ENCODE measurements at places on chromosomes 2 and 18.

DNA sequence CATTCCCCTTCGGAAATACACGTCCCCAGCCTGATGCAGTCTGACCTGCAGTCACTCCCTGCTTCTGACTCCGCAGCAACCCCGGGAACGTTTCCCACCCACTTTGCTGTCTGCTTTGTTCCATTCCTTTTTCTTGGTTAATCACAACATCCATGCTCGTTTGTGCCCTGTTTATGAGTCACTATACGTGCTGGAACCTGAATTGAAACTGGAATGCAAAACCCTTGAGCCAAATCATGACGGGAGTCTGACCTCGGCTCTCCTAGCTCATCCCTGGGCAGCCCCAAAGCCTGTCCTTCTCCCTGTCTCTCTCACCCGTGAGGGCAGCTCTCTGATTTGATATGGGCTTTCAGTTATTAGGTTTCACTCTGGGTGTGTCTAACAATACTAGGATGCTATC is 57.1 kb upstream of the RNF152 start:
- no peak for DNase-seq

DNA sequence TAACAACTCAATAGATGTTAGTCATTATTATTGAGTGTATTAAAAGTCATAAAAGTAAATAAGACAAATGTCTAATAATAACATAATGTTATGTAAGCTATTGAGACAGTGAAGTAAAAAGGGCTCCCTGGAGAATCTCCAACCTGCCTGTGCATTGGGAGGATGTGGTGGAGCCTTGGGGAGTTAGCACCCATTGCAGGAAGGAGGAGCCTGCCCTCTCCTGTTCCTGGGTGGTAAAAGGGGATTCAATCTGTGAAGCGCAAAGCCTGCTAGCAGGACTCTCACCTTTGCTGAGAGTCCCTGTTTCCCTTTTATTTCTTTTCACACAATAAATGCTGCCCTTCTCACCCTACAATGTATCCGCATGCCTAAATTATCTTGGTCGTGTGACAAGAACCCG is 206.1 kb downstream of the RAB3GAP1 start:
- peak; percentile 8 for DNase-seq

- no peak for DNase-seq
These were observed 151.8 kb downstream of the UBR3 start for GRCh38 chr2:169979025-169979424.

DNA sequence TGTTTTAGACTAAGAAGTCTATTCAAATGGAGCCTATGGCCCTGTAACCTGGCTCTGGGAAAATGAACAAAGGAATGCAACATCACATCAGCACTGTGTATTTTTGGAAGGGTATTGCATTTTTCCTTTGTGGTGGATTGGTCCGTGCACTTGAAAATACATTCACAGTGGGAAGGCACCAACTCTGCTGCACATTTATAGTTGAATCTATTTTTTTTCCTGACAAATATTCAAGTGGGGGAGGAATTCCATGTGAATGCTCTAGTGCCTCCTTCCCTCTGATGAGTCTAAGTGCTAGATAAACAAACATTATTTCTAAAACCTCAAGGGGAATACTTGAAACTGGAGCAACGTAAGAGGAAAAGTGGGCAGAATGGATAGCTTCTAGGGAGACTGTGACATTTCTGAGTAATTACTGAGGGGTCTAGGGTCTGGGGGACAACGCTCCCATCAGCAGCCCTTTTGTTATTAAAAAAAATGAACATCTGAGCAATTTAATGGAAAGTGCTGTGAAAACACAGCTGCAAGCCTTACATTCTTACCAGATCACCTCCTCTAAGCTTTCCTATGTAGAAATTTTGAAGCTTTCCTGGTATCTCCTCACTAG is 208.2 kb downstream of the SLC8A1 start:
- DNase-seq = no peak

DNA sequence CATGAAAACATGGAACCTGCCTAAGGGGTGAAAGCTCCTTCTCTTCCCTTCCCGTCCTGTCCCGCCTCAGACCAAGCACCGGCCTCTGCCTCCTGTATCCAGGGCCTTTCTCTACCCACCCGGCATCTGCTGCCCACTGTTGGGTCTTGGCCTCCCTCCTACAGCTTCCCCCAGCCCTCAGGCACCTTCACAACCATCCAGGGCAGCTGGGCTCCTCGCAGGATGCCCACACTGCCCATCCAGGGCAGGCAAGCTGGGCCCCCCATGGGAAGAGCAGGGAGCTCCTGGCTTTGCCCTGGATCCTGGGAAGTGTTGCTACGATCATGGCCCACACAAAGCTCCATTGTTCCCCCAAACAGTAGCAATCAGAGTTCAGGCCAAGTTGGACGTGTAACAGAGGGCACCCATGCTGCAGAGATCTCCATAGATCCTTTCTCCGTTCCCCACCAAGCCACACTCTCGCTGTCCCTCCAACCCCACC is 206.6 kb downstream of the NDUFA10 start:
- DNase-seq = no peak

- DNase-seq = no peak
These were observed 22.6 kb downstream of the CHMP1B start for GRCh38 chr18:11873670-11874340.
